ENCODE measurements at places on chromosomes 2 and 18.

- no peak for DNase-seq
Observed at GRCh38 chr2:170375192-170375591, 197.2 kb downstream of the MYO3B start.

GRCh38 chr2:164662868-164663631 is 41.8 kb upstream of the GRB14 start:
- DNase-seq: no peak

- no peak for DNase-seq
Observed at GRCh38 chr2:69271831-69272257, 115.2 kb downstream of the GFPT1 start.

- no peak for DNase-seq
Observed at GRCh38 chr2:231646476-231646875, 53.8 kb downstream of the TEX44 start.

GRCh38 chr2:234635284-234635683 is 138.4 kb upstream of the ARL4C start:
- no peak for DNase-seq

GRCh38 chr2:30112561-30112960 is 34.2 kb upstream of the YPEL5 start:
- no peak for DNase-seq

DNA sequence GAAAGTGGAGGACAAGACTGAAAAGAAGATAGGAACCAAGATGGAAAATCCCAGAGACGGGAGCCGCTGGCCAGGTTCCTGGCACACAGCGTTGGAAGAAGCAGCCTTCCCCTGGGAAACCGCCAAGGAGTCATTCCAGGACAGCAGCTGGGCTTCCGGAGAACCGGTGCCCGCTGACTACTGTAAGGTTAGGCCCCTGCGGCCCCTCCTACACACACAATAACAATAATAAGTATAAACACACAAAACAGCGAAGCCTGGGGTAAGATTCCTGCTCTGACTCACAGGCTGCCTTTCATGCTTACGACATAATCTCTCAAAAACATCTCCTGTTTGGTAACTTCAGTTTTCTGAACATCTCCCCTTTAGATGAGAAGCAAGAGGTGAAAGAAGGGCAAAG is 28.1 kb upstream of the MYCN start:
- DNase-seq: no peak

DNA sequence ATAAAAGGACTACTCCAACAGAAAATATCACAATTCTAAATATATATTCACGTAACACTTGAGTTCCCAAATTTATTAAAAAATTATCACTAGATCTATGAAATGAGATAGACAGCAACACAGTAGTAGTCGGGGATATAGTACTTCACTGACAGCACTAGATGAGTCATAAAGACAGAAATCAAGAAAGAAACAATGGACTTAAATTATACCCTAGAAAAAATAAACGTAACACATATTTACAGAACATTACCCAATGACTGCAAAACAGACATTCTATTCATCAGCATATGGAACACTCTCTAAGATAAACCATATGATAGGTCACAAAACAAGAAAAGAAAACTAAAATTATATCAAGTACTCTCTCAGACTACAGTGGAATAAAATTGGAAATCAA is 429.4 kb downstream of the MBD2 start:
- DNase-seq: no peak

GRCh38 chr2:219003267-219003634 is 10.0 kb upstream of the CRYBA2 start:
- DNase-seq: no peak

- no peak for DNase-seq
Observed at GRCh38 chr2:31987454-31988220, 23.2 kb downstream of the MEMO1 start.

GRCh38 chr18:58556331-58557007 is 72.4 kb downstream of the ALPK2 start:
- peak; percentile 50 for DNase-seq

DNA sequence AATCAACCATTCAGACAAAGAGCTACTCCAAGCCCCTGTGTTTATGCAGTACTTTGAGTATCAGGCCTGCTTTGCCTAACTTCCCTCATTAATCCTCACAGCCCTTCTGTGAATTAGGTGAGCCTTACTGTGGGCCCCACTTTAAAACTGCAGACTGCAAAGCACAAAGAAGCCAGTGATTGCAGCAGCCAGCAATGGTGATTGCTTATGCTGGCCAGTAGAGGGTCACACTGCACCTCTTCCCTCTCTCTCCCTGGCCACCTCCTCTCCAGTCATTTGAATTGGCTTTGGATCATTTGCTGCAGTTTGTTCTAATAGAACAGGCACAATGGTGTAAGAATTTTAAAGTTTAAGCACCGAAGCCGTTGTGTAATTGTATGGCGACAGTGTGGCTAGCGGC is 229.9 kb downstream of the AGPS start:
- DNase-seq: no peak

GRCh38 chr2:16160281-16161084 is 220.1 kb downstream of the MYCN start:
- DNase-seq: no peak

DNA sequence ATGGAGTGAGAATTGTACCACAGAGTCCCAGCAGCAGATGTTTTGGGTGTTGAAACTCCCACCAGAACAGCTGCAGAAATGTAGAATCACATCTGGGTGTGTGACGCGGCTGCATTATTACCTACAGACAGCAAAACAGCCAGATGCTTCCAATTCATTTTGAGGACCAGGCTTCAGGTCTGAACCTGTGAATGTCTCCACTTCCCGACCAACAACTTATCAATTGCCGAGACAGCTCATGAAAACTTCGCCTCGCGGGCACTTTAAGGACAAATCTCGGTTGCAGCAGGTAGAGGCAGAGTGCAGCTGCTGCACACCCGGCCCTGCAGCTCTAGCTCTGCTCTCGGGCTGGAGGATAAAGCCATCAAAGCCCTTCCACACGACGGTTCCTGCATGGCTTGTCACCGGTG is 202.0 kb downstream of the HRH4 start:
- no peak for DNase-seq

DNA sequence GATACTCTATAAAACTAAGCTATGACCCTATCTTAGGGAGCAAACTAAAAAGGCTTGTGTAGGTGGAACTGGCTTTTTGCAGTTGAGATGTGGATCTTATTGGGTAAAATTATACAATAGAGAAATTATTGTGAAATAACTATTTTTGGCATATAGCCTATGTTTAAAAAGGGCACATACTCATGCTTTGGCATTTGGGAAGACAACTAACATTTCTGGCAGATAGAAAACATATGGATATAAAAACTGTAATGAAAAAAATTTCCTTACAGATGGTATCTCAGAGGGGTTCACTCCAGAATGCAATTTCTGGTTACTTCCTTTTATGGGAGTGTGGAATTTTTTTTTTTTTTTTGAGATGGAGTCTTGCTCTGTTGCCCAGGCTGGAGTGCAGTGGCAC is 120.1 kb upstream of the CCDC195 start:
- DNase-seq: no peak

- DNase-seq: no peak
Observed at GRCh38 chr2:240428245-240428644, 7.2 kb upstream of the GPC1 start.

GRCh38 chr18:5132987-5133386 is 64.1 kb downstream of the AKAIN1 start:
- no peak for DNase-seq

DNA sequence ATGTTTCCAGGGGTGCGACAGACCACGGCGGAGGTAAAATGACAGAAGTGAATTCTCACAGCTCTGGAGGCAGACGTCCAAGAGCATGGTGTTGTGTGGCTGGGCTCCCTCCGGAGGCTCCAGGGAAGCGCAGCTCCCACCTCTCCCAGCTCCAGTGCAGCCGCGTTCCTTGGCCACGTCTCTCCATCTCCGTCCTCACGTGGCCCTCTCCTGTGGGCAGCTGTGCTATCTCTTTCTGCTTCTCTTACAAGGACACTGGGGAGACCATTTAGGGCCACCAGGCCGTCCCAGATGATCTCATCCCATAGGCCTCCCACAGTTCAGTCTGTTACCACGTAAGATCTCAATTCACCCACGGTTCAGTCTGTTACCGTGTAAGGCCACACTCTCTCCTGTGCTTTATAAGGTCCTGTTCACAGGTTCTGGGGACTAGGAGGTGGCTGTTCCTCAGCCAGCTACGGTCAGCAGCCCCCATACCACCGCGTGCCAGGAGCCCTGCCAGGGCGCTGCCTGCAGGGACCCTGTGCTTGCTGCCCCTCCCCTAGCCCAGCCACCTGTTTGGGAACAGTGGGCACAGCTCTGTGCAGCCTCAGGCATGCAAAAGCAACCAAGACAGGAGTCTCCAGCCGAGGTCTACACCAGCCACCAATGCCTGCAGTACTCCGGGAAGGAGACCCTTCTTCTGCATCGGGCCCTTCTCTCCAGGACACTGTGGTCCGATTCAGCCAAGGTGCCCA is 2.9 kb upstream of the MAB21L4 start:
- DNase-seq: no peak

GRCh38 chr2:160287476-160287875 is 87.4 kb upstream of the ITGB6 start:
- DNase-seq: no peak

- no peak for DNase-seq
Observed at GRCh38 chr2:228847684-228848083, 423.4 kb downstream of the PID1 start.

DNA sequence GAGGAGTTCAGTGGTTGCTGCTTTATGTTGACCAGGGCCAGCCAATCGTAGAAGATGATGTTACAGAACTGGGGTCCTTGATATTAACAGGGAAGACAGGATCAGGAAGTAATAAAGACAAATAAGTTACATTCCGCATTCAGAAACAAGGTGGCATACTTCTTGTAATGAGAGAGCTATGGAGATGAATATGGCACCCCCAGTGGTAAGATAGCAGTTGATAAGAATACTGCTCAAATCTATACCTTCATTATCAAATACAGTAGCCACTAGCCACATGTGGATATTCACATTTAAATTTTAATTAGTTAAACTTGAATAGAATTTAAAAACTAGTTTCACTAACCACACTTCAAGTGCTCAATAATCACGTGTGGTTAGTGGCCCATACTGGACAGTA is 290.4 kb upstream of the RBMS1 start:
- no peak for DNase-seq

DNA sequence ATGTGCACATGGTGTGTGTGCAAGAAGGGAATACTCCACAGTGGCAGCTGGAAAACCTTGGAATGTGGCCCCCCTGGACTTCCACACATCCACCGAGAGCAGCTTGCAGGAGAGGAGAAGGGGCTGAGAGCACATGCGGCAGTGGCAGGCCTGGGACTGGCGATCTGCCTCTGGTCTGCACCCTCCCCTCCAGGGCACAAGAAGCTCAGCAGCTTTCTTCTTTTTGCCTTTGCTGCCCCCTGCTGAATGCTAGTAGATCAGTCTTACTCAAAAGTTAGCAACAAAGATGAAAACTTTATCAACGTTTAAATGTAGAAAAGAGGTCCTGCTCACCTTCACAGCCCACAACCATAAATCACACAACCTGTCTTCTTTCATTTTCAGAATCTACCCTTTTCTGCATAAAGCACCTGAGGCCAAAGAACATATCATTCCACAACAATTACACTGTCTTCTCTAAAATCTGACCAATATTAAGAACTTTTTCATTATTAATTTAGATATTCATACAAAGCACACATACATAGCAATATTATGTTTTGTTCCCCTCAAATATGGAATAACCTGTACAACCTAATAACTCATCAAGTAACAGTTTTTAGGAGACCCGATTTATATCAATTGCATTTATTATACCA is 34.6 kb downstream of the TGFBRAP1 start:
- peak; percentile 31 for DNase-seq

DNA sequence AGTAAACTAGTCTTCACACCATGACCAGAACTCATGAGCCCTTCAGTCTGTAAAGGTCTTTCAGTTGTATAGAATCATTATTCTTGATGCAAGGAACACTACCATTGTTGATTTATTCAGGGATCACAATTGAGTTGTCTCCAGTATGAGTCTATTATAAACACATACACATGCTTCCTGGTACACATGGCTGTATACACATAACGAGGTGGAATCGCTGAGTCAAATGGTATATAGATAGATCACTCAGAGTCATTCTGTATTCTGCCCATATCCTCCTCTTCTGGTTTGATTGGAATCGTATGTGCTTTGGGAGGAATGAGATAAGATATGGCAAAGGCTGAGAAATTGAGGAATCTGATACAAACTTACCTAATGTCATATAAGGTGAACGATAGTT is 216.0 kb downstream of the UBE2E3 start:
- no peak for DNase-seq

GRCh38 chr2:14756122-14756541 is 123.6 kb downstream of the LRATD1 start:
- DNase-seq: no peak

DNA sequence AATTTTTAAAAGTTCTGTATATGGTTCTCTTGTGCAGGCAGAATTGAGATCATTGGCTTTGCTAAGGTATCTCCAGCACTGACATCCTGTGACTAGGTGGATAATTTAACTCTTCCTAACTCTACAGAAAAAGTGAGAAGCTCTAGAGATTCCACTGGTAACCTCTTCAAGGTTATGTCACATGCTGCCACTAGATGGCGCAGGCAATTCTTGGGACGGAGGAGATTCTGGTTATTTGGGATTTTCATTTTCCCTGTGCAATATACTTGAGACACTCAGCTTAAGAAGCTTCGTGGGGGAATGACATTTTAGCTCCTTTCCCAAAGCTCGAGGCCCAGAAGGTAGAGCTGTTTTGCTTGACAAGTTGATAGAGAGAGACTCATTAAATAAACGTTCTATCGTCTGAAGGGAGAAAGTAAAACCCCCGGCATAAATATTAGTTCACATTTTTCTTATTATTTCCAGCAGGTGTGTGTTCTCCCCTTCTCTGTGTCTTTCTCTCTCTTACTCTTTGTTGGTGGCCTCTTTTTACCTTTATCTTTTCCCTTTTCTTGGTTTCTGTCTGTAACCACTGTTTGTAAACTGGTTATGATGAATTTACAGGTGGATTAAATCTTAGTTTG is 26.6 kb upstream of the LANCL1 start:
- DNase-seq: no peak

DNA sequence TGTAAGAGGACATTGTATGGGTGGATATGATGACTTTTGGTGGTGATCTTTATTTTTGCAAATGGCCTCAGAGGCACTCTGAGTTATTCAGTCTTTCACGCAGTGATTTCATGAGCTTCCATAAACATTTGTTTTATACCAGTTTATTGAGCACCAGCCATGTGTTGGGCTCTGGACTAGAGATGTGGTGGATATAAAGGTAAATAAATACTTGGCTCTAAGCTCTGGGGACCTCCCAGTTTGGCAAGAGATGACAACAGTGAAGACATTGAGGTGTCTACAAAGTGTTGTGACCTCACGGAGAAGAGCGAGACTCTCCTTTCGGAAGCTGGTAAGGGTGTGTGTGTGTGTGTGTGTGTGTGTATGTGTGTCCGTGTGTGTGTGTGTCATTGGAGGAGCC is 146.4 kb downstream of the TANC1 start:
- DNase-seq: no peak

GRCh38 chr18:69985239-69985638 is 37.6 kb upstream of the CD226 start:
- no peak for DNase-seq
